Stomach (tissue), 19 donors: ENCODE measurements at places on chromosomes 7 and 10. TPM values are rescaled to one million over a fixed set of nuclear protein-coding genes. Genes with fewer than 3 reads are reported as not detected.

- H3K4me3 ChIP-seq: no peak overlapping the region
- H3K36me3 ChIP-seq: no peaks in the 10 kb centered on the region
- DNase-seq: no peak
- H3K27ac ChIP-seq: no peak overlapping the region
Measured at GRCh38 chr7:16563281-16564022, 36.8 kb downstream of the LRRC72 start.

- DNase-seq: no peak
- H3K4me3 ChIP-seq: no peak overlapping the region
- no peak overlapping the region for H3K27ac ChIP-seq
- no peaks in the 10 kb centered on the region for H3K4me1 ChIP-seq
- H3K36me3 ChIP-seq: no peaks in the 10 kb centered on the region
- H3K27me3 ChIP-seq: no peaks in the 10 kb centered on the region
Measured at GRCh38 chr7:141979568-141979967, 6.0 kb upstream of the TAS2R38 start.

DNA sequence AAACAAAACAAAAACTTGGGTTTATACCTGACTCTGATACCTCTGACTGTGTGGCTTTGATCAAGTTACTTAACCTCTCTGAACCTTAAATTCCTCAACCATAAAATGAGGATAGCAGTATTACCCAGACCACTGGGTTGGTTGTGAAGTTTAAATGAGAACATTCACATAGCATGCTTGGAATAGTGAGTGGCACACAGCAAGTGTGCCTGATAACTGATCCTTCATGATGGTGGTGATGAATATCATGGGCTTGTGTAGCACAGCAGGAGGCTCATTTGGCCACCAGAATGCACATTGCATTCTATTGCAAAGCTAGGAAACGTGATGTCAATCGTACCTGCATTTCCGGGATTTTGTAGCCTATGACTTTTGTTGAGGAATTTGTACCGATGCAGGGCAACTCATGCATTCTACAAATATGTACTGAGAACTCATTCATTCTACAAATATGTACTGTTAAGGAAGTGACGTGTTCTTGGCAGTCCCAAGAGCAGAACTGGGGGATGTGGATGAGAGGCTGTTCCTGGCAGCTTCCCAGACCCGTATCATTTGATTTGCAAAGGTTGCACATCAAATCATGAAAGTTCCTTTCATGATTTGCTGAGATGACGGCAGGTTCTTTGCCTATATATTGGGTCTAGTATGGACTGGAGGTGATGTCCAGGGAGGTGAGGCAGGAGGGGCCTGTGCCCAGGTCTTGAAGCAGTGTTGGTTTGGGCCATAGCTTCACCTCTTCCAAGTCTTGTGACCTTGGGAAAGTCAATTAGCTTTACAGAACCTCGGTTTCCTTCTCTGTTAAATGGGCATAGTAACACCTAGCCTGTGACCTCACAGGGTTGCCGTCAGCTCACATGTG, 94.6 kb upstream of the SMNDC1 start:
- H3K27me3 ChIP-seq: no peaks in the 10 kb centered on the region
- H3K4me3 ChIP-seq: no peak overlapping the region
- DNase-seq: peak; percentile 62
- no peaks in the 10 kb centered on the region for H3K36me3 ChIP-seq
- H3K27ac ChIP-seq: peak overlapping the region; percentile 69

- H3K4me3 ChIP-seq: no peak overlapping the region
- no peaks in the 10 kb centered on the region for H3K36me3 ChIP-seq
- no peaks in the 10 kb centered on the region for H3K27me3 ChIP-seq
- H3K27ac ChIP-seq: peak overlapping the region; percentile 59
- DNase-seq: peak; percentile 85
Measured at GRCh38 chr7:106365252-106366005, 80.6 kb upstream of the NAMPT start.

DNA sequence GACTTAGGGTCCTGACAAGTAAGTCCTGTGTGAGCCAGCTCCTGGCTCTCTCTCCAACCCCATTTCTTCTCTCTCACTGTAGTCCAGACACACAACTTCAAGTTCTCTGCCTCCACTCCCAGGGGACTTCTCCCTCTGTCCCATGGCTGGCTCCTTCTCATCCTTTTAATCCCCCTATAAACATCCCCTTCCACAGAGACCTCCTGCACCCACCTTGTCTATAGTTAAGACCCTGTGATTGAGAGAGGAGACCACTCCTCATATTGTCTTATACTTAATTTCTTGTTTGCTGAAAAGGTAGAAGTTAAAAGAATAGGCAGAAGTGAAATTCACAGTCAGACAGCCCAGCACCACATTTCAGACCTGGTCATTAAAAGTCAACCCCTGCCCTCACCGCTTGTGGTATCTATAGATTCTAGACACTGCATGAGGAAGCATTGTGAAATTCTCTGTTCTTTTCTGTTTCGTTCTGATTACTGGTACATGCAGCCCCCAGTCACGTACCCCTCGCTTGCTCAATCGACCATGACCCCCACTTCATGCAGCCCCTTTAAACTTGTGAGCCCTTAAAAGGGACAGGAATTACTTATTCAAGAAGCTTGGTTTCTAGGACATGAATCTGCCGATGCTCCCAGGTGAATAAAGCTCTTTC, 125.6 kb upstream of the FRMD4A start:
- H3K4me1 ChIP-seq: no peaks in the 10 kb centered on the region
- no peaks in the 10 kb centered on the region for H3K27me3 ChIP-seq
- DNase-seq: no peak
- no peaks in the 10 kb centered on the region for H3K36me3 ChIP-seq
- H3K27ac ChIP-seq: no peak overlapping the region

TMEM26 gene
- not detected for total RNA-seq
